ENCODE measurements at places on chromosomes 11 and 22.

GRCh38 chr11:17607591-17608570 is 60.8 kb downstream of the OTOG start:
- DNase-seq = no peak

GRCh38 chr22:50417411-50418210 is 57.2 kb downstream of the SBF1 start:
- no peak for DNase-seq

GRCh38 chr22:16974298-16975084 is 33.5 kb downstream of the GAB4 start:
- no peak for DNase-seq

DNA sequence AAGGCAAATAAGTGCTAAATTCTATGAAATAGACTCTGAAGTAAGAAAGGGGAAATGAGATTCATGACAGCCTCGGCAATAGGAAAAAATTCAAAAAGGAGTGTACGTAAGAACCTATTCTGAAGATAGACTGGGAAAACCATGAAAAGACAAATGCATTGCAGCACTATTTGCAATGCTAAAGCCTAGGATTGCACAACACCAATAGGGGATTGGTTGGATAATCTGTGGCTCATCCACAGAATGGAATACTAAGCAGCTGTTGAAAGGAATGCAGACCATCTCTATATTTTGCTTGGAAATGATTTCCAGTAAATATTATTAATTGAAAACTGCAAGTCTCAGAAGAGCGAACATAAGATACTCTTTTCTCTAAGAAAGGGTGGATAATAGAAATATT is 91.7 kb upstream of the CLMP start:
- no peak for DNase-seq

DNA sequence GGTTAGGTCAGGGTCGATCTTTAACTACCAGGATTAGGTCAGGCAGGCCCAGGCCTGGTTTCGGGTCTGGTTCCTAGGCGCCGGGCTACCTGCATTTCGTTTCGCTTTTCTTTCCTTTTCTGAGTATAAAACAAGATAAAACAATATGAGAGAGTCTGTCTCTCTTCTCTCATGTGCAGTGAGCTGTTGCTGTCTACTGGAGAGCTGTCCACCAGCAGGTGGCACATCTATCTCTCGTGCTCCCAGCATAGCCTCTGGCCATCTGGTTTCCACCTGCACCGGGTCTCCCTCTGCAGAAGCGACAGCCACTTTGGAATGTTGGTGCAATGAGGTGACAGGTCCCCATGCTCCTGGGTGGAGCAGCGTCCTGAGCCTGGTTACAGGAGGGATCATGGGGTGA is 27.6 kb downstream of the RIBC2 start:
- no peak for DNase-seq

- DNase-seq = no peak
These were observed 31.6 kb upstream of the CAVIN3 start for GRCh38 chr11:6351782-6352382.

GRCh38 chr11:16195651-16196050 is 160.7 kb downstream of the SOX6 start:
- DNase-seq = no peak

GRCh38 chr11:69905611-69906452 is 86.6 kb upstream of the FGF3 start:
- DNase-seq = no peak

DNA sequence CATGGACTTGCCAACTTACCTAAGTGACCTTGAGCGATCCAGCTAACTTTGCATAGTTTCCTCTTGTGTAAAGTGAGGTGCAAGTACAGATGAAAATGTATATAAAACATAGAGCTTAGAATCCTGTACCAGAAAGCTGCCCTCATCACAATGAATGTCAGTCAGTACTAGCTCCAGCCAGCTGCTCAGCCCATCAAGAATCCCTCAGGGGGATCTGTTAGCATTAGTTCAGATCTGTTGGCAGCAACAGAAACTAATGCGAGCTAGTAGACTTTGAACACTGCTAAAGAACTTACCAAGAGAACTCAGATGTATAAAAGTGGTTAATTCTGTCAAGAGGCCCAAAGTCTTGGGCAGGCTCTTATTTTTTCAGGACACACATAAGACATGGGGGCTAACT is 6.3 kb upstream of the C11orf91 start:
- no peak for DNase-seq

DNA sequence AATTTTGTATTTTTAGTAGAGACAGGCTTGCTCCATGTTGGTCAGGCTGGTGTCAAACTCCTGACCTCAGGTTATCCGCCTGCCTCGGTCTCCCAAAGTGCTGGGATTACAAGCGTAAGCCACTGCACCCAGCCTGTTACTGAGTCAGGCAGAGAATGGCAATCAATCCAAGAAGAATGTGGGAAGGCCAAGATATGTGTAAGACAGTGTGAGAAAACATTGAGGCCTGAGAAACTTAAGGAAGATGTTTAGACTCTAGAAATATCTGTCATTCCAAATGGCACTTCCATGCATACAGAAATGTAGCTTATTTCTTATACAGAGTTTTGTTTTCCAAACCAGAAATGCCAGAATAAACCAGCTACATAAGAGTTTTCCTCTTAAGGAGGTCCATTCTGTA is 248.5 kb downstream of the ETS1 start:
- DNase-seq = no peak

DNA sequence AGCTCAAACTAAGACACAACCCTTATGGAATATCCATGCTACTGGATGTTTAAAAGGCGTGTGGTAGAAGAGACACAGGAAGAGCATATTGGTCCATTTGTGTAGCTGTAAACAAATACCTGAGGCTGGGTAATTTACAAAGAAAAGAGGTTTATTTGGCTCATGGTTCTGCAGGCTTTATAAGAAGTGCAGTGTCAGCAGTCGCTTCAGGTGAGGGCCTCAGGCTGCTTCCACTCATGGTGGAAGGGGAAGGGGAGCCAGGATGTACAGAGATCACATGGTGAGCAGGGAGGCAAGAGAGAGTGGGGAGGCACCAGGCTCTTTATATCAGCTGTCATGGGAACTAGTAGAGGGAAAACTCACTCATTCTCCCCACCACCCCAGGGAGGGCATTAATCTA is 31.8 kb upstream of the CSNK2A3 start:
- no peak for DNase-seq

GRCh38 chr22:17581056-17581455 is 17.8 kb downstream of the SLC25A18 start:
- DNase-seq = no peak

GRCh38 chr22:41935015-41935351 is 8.4 kb upstream of the TNFRSF13C start:
- DNase-seq = no peak

- no peak for DNase-seq
These were observed 83.5 kb upstream of the EIF3D start for GRCh38 chr22:36612458-36612857.

DNA sequence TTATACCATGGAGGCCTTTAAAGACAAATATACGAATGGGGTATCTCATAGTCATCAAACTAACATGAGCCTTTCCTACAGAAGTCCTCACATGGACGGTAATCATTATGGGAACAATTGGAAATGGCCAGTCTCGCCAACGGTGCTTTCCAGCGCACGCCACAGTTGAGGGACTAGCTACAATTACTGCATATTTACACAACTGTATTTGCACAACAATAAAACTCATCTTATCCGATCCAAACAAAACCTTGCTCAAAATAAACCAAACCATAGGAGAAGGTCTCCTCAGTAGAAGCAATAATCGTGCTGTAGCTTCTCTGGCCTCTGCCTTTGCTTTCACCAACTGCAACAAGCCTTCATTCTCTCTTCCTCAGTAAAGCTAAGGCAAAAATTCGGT is 5.9 kb downstream of the CADM1 start:
- no peak for DNase-seq

DNA sequence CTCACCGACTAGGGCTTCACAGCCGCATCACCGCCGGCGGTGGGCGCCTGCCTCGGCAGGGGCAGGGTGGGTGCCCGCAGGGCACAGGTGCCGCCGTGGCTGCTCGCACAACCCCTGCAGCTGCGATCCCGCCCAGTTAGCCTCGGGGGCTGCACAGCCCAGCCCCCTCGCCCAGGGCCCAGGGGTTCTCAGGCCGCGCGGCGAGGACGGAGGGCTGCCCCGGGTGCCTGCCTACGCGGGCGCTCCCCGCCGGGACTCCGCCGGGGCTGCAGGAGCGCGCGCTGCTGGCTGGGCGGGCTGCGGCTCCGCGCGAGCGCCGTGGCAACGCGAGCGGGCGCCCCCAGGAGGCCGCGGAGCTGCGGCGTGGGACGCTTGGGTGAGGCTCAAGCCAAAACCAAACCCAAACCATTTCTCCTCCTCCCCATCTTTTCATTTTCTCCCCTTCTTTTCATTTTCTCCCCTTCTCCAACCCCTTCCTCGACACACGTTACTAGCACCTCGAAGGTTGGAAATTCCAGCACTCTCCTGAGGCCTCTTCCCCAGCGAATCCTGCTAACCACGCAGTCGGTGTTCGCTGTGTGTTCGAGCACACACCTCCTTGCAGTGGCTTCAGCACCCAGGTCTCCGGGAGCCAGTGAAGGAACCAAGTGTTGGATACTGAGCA is at the start of gene MICAL3:
Gene MICAL3, minus strand, starts transcription at position 286 of the 664 bp plus-strand sequence. CDS start 117,749 bp downstream, outside the sequence.
- no peak for DNase-seq

- no peak for DNase-seq
These were observed 20.3 kb upstream of the TNRC6B start for GRCh38 chr22:40157330-40157945.

GRCh38 chr11:3186166-3186953 is 21.2 kb upstream of the OSBPL5 start:
- no peak for DNase-seq

- no peak for DNase-seq
These were observed 12.2 kb downstream of the MRGPRF start for GRCh38 chr11:69000831-69001242.

DNA sequence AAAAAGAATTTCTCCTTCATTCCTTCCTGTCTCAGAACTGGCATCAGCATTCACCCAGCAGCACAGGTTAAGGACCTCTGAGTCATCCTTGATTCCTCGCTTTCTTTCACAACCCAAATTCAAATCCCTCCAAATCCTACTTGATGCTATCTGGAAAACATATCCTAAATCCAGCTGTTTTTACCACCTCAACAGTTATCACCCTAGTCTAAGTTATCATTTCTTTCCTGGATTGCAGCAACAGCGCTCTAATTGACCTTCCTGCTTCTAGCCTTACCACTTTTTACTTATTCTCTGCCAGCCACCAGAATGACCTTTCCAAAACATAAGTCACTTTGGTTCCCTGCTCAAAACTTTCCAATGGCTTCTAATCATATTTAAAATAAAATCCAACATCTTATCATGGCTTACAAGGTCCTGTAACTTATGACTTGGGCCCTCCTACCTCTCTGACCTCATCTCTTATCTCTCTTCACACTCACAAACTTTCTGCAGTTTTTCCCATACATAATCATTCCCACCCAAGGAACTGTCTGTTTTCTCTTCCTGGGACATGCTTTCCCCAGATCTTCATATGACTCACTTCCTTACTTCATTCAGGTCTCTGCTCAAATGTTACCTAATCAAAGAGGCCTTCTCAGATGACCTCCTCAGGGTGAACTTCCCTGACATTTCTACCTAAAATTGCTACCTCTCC is 119.4 kb downstream of the TTC28 start:
- no peak for DNase-seq

DNA sequence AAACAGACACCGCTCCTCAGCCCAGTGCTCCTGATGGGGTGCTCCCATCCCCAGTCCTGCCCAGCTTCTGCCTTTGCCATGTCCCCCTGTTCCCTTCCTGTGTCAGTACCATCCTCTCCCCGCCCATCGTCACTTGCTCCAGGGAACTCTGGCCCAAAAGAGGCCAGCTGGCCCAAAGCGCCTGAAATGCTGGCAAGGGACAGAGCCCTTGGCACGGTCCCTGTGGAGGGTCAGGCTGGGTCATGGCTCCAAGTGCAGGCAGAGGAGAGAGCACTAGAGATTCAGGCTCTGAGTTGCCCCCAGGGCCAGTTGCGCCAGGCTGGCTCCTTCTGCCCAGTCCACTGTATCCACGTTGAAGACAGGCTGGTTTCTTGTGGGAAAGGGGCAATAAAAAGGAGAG is 8.4 kb upstream of the HDHD5 start:
- DNase-seq = no peak

GRCh38 chr11:27064086-27064485 is 23.5 kb downstream of the BBOX1 start:
- no peak for DNase-seq

- no peak for DNase-seq
These were observed 1.9 kb downstream of the NEAT1 start for GRCh38 chr11:65424205-65425104.

DNA sequence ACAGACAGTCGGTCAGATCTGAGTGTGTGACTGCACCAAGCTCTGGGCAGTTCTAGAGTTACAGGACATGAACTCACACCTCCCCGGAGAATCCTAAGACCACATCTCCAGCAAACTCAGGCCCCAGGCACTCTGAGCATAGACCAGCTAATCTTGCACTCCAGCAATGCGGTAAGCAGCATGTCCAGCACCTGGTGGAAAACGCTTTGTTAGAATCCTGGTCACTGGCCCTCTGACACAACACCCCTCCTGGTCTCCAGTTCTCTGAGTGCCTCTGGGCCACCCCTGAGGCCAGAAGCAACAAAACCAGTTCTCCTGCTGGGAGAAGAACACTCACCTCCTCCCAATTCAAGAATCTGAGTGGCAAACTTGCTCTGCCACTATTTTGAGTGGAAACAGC is 82.7 kb upstream of the TMEM45B start:
- DNase-seq = no peak

DNA sequence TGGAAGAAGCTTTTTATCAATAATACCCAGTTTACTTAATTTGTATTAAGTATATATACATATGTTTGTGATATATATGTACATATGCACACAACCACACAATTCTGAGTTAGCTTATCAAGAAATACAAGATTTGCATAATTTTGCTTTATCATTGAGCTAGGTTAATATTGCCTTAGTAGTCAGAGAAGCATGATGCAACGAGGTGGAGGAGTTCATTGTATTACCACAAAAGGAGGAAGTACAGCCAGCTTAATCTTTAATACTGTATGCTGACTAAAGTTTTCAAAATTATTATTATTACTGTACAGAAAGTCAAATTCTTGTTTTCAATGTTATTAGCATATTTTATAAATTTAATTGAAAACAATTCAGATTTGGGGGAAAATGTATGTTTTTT is 278.4 kb upstream of the PDGFD start:
- no peak for DNase-seq

DNA sequence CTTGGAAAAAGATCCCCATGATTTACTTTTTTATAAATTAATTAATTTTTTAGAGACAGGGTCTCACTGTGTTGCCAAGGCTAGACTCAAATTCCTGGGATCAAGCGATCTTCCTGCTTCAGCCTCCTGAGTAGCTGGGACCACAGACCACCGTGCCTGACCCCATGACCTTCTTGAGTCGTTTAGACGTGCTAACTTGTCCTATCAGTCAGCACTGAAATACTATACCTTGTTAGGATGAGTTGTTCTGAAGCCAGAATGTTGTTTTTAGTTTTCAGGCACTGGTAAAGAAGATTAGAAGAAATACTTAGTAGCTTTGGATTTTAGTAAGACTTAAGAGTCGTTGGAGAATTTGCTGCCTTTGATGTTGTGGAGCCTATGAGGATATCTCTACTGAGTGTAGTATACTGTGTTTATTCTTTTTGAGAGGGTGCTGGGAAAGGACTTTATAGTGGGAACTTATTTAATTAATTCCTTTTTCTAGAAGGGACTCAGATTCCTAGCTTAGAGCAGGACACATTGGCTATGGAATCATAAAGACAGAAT is 8.6 kb downstream of the HTATIP2 start:
- DNase-seq = no peak

GRCh38 chr22:32080904-32081303 is 37.8 kb downstream of the SLC5A1 start:
- no peak for DNase-seq

- no peak for DNase-seq
These were observed 486.4 kb upstream of the ISX start for GRCh38 chr22:34579519-34579918.

All from cortex of kidney (tissue), 1 donor.